Activated CD4-positive, alpha-beta T cell treated with anti-CD3 and anti-CD28 coated beads, Interleukin-2, amount 50 U/mL, for 16 hours (primary cell): ENCODE measurements at places on chromosomes 12 and 14.

DNA sequence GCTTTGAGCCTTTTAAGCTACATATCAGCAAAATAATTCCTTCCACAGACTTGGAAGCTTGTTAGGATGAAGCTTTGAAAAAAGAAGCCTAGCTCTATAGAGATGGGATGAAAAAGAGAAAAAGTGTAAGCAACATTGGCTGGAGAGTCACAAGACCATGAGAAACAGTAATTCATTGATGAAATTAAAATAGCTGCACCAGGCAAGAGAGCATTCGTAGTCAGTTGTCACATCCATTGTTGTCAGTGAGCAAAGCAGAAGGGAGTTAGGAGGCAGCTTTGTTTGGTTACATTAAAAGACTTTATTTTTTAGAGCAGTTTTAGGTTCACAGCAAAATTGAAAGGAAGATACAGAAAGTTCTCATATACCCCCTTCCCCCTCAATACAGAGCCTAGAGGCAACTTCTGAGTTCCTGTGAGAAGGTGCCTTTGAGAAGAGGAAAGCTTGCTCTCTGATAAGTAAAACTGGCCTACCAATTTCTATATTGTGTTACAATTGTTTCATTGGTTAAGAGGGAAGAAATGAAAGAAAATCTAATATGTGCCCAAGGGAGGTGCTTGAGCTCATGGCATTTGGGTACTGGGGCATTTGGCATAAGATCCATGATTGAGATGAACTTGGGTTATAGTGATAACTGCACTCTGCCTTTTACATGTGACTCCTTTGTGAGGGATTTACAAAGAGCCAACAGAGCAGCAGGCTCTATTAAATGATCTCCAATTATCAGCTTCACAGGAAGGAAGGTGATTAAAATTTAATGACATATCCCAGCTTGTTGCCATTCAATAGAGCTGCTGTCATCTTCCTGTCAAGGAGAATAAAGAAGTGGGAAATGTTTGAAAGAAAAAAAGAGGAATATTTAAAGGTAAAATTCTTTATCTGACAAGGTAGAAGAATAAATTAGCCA, 361.3 kb upstream of the TMTC1 start:
- no peak for DNase-seq

DNA sequence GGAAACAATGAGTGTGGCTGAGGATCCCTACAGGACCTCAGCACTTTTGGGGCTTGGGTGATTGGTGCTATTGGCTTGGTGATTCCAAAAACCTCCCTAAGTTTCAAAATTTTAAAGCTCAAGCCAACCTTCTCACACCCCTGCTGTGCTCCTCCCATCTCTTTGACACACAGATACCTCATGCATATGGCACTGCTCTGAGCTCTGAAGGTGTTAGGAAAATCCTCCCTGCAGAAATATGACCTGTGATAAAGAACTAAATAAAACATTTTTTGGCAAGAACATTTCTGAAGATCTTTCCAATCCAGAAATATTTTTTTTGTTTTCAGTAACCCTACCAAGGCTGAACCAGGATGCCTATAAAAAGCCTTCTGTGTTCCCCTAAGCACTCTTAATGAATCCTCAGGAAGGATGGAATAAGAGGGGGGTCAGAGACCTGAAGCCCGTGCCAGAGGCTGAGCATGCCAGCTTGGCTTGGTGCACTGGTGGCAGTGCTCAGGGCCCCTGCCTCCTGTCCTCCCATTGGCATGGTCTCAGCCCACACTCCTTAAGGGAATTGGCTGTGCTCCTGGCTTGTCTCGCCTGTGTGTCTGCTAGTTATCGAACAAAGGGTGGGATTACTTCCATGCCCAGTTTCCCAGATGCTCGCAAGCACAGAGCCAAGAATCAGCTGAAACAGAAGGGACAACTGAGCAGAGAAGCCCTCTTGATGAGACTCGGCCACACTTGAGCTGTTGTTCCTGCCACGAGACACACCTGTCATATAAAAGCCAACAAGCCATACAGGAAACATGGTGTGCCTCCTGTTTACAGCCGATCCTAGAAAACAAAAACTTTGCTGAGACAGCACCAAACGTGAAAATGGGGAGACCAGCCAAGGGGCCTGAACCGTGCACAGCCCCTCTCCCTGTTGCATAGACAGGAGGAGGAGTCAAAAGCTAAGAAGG, 132.7 kb upstream of the EEA1 start:
- DNase-seq, result no peak

DNA sequence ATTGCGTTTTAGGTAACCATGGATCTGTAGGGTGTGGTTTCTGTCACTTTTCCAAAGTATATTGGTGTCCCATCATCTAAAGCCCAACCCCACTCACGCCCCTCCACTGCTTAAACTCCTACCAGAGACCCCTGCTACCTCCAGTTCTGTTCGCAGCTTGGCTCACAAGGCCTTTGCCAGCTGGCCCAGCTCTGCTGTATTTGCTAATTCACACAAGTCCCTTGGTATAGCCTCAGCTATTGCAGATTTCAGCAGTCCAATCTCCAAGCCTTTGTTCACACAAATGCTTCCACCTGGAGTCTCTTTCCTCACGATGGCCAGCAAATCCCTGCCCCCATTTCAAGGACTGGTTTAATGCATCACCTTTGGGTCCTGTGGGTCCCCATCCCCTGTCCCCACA, 24.2 kb downstream of the ISCA2 start:
- DNase-seq, result no peak

DNA sequence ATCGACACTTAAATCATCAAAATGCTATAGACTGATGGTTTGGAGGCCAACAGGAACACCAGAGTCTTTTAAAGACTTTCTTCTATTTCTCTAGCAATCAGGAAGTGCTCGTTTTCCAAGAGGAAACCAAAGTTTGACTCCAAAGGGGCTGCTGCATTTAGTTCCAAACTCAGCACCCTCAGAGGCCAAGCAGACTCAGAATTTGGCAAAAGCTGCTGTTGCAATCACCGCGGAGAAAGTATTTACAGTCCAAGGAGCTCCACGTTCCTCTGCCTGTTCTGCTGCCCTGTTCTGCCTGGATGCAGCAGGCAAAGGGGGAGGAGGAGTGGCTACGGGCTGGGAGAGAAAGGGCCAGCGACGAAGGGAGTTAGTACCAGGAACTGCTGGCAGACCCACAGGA, 325.1 kb downstream of the BCL11B start:
- no peak for DNase-seq

- DNase-seq, result no peak
These were observed 42.0 kb upstream of the RASSF3 start for GRCh38 chr12:64568298-64568697.

DNA sequence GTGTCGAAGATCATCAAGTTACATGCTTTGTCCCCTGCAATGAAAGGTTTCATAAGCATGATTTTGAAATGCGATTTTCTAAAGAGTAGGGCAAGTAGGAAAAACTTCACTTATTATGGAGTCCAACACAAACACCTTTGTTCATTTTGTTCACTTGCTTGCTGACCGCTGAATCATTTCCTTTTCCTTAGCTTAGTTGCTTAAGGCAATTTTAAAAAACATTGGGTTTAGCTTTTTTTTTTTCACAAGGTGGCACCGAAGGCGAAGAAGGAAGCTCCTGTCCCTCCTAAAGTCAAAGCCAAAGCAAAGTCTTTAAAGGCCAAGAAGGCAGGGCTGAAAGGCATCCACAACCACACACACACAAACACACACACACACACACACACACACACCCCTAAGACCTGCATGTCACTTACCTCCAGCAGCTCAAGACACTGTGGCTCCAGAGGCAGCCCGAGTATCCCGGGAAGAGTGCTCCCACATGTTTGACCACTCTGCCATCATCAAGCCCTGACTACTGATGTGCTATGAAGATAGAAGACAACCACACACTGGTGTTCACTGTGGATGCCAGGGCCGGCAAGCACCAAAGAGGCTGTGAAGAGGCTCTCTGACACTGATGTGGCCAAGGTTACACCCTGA, 11.4 kb downstream of the MANSC1 start:
- no peak for DNase-seq

- no peak for DNase-seq
These were observed 61.5 kb upstream of the PTGR2 start for GRCh38 chr14:73789989-73790581.

GRCh38 chr12:82961835-82962234, 275.1 kb downstream of the TMTC2 start:
- DNase-seq, result no peak

- no peak for DNase-seq
These were observed 291.2 kb downstream of the ZFP36L1 start for GRCh38 chr14:68501614-68502052.

GRCh38 chr14:99744873-99745224, 48.4 kb upstream of the EML1 start:
- no peak for DNase-seq

GRCh38 chr14:102440392-102440791, 69.2 kb downstream of the ANKRD9 start:
- DNase-seq, result no peak
